Ascending aorta (tissue), 2 donors: ENCODE measurements at places on chromosomes 7 and 10.

GRCh38 chr10:9602998-9603397 lies 1414.7 kb upstream of the CELF2 start:
- DNase-seq, result no peak

DNA sequence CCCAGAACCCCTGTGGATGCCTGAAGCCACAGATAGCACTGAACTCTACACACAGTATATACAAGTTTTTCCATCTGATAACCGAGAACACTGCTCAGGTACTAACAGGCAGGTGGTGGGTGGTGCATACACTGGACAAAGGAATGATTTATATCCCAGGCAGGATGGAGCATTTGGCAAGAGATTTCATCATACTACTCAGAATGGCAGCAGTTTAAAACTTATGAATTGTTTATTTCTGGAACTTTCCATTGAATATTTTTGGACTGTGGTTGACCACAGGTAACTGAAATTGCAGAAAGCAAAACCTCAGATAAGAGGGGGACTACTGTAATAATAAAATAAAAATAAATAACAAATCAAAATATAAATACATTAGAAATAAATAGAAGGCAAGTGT lies 10.9 kb upstream of the KCNMA1 start:
- no peak for DNase-seq

DNA sequence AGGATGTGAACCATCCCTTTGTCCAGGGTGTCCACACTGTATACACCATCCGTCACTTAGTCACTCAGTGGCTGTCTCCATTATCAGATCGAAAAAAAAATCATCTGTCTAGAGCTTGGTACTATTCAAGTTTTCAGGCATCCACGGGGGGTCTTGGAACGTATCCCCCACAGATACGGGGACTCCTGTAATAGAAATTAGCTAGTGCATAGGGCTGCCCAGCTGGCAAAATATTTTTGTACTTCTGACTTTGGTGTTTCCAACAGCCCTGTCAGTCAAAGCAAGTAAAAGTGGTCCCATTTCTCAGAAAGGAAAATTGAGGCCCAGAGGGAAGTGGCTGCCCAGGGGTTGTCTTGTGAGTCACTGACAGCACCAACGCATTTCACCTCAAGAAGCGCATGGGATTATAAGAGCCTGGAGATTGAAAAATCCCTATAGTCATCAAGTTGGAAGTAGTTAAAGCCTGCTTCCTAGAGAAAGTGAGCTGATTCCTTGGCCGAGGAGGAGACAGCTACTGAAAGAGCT lies 52.1 kb upstream of the SLC29A3 start:
- DNase-seq, result no peak

GRCh38 chr10:7302392-7302906 lies 108.4 kb downstream of the SFMBT2 start:
- no peak for DNase-seq

GRCh38 chr10:84845628-84846261 lies 517.4 kb downstream of the CCSER2 start:
- DNase-seq, result no peak

DNA sequence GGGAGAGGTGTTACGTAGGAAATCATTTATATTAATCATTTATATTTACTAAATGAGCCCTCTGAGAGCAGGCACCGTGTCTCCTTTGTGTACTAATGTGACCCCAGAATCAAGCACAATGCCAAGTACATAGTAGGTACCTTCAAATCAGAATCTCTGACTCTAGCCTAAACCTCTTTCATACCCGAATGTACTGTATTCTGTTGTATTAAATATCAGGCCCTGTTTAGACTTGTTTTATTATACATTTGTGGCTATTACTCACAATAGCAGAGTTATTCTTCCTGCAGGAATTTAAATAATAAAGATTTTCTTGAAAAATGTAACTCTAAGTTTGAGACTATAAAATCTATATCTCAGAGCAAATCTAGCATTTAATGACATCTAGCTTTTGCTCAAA lies 297.3 kb downstream of the EXOC4 start:
- DNase-seq, result no peak

DNA sequence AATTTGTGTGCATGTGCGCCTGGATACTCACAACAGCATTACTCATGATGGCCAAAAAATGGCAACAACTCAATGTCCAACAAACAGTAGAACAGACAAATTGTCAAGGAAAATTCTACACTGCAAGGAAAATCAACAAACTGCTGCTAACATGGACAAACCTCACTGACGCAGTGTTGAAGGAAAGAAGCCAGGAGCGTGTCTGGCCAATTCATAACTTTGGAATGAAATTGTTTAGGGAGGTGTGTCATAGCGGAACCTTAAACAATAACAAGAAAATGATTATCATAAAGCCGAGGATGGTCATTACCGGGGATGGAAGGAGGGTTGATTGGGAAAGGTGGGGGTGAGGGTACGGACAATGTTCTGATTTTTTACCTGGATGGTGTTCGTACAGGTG lies 29.1 kb downstream of the ALOX5 start:
- DNase-seq, result no peak

DNA sequence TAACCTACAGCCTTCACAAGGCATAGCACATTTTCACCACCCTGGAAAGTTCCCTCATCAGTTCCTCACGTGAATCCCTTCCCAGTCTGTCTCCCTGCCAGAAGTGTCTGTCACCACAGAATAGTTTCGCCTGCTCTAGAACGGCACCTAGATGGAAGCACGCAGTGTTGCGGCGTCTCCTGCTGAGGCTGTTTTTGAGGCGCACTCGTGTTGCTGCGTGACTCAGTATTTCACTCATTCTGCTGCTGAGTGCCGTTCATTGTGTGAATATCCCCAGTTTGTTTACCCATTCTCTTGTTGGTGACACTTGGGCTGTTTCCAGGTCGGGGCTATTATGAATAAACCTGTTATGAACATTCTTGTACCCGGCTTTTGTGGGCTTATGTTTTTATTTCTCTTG lies 12.8 kb downstream of the NOS3 start:
- DNase-seq, result no peak

GRCh38 chr10:124572751-124573150 lies 111.1 kb downstream of the LHPP start:
- no peak for DNase-seq
